ENCODE measurements at places on chromosomes 7 and 10.

- no peak for DNase-seq
These were observed 22.0 kb upstream of the EEPD1 start for GRCh38 chr7:36131026-36131425.

DNA sequence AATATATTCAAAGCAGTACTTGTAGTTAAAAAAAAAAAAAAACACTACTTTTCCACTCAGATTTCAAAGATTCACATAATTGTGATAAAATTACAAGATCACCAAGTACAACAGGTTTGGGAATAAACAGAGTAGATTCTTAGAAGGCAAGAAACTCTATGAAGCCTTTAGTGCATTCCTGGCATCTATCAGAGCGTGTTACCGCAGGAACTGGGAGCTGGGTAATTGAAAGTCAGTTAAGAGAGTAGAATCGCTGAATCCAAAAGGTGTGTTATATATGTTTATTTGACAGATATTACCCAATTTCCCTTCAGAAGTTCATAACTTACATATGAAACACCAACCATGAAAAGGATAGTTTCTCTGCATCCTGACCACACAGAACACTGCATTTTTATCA, 159.2 kb upstream of the PLXNA4 start:
- no peak for DNase-seq

GRCh38 chr7:117698018-117698417, 175.2 kb downstream of the CTTNBP2 start:
- DNase-seq = no peak

DNA sequence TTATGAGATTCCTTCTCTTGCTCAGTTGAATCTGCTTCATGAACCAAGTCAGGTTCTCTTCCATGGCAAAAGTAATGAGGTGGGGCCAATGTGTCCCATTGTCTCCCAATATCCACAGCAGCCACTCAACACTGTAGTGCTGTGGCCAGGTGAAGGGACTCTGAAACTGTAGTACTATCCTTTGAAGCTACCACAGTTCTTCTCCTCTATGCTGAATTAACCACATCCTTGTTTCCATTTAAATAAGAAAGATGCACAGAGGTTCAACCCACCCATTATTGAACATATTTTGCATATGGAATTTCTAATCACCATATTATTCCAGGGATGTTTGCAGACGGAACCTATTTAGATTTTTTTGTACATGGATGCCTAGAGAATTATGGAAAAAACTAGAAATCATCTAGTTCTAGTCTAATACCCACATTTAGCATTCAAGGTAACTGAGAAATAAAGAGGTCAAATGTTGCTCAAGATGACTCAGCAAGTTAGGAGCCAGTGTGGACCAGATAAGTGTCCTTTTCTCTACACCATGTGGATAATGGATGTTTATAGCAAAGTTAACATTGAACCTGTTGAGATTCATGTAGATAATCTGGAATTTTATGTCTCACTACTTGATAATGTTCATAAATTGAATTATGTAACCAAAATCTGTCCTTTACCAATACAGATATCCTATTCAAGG, 64.5 kb downstream of the LRRTM3 start:
- DNase-seq = no peak

GRCh38 chr7:69622960-69623359, 24.7 kb downstream of the AUTS2 start:
- no peak for DNase-seq

- DNase-seq = no peak
These were observed 8.6 kb downstream of the SLC13A1 start for GRCh38 chr7:123191132-123191531.

GRCh38 chr10:79399223-79399831, 46.1 kb downstream of the ZCCHC24 start:
- DNase-seq = no peak

- no peak for DNase-seq
These were observed 54.8 kb downstream of the DGKI start for GRCh38 chr7:137791930-137792329.

DNA sequence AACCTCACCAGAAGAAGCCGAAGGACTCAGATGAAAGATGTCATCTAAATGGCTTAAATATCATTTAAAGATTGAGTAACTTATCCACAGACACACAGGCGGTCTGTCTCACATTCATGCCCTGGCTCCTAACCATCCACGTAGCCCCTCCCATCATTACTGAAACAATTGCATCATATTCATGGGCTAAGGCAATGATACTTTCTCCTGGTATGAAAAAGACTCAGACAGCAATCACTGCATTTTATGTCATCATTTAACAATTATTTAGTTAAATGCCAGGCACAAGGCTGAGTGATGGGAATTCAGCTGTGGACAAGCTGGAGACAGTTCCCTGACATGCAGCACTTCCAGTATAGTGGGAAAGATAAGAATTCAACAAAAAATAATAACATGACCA, 11.2 kb upstream of the TECTB start:
- DNase-seq = no peak

DNA sequence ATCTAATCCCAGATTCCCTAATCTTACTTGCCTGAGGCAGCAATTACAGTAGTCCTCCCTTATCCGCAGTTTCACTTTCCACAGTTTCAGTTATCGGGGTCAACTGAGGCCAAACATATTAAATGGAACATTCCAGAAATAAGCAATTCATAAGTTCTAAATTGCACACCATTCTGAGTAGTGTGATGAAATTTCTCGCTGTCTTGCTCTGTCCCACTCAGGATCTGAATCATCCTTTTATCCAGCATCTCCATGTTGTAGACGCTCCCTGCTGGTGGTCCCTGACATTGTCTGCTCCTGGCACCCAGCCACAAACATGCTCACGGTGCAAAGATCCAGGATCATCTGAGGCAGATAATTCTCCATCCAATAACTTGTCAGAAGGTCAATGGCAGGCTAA, 128.7 kb upstream of the CXCL12 start:
- no peak for DNase-seq

DNA sequence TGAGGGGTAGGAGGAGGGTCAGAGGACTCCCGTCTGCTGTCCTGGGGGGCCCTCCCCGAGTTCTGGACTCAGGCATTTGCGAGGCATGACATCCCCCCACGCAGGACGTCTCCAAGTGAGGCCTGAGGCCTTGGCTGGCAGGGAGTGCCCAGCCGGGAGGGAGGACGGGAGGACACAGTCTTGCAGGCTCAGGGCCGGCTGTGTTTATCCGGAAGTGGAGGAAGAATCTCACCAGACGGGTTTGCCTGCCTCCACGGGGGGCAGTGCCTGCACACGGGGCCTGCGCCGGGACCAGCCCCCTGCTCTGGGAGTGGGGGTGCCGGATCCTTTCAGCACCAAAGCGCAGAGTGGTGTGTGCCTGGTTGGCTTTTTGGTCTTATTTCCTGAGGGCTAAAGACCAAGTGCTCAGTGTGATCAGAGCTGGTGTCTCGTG, 10.9 kb downstream of the PWWP2B start:
- DNase-seq = no peak

DNA sequence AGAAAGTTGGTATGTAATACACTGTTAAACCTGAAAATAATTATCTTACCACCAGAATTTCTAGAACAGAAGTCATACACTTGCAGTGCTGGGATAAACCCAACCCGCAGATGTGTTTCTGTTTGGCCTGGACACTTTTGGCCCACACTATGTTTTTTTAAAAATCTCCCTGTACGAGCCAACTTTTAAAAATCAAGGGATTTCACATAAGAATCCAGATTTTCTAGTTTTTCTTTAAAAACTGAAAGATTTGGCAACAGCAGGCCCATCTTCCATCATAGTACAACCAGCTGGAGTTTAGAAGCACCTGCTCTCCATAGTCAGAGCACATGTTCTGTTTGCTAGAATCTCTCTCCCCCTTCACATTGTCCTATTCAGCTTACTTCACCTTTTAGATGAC, 74.0 kb downstream of the TLL2 start:
- no peak for DNase-seq

DNA sequence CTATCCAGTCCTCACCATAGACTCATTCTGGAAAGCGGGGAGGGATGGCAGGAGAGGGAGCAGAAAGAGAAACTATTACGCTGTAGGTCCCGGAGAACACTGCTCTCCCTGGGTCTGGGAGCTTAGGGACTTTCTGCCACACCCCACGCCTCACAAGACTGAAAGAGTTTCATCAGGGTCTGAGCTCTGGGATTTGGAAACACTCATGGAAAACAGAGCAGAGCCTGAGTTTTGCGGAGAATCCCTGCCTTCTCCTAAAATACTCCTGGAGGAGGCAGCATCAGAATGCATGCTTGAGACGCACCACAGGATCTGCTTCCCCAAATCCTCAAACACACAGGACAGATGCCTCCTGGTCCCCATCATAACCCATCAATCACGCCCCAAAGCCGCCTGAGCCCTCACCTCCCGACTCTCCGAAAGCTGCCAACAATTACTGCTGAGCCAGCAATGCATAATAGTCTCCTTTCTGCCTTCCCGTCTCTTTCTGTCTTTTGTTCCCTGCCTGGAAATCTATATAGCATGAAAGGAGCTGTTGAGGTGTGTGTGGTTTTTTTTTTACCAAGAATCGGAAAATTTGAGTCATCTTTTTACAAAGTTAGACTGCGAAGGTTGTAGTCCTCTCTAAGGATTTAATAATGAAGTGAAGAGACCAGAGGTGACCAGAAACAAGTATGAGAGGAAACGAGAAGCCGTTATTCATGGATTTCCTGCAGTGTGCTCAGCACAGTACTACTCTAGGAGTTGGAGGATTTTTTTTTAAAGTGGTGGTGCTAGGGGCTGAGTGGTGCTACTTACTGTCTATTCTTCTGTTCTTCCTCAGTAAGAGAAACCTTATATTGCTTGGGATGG, 37.7 kb downstream of the ASB13 start:
- peak; percentile 64 for DNase-seq

- DNase-seq = no peak
These were observed 3.6 kb downstream of the SRI start for GRCh38 chr7:88216276-88216675.

GRCh38 chr7:155893664-155894063, 81.4 kb upstream of the SHH start:
- DNase-seq = no peak

- DNase-seq = no peak
These were observed 718 bp upstream of the BPGM start for GRCh38 chr7:134645935-134646334.

DNA sequence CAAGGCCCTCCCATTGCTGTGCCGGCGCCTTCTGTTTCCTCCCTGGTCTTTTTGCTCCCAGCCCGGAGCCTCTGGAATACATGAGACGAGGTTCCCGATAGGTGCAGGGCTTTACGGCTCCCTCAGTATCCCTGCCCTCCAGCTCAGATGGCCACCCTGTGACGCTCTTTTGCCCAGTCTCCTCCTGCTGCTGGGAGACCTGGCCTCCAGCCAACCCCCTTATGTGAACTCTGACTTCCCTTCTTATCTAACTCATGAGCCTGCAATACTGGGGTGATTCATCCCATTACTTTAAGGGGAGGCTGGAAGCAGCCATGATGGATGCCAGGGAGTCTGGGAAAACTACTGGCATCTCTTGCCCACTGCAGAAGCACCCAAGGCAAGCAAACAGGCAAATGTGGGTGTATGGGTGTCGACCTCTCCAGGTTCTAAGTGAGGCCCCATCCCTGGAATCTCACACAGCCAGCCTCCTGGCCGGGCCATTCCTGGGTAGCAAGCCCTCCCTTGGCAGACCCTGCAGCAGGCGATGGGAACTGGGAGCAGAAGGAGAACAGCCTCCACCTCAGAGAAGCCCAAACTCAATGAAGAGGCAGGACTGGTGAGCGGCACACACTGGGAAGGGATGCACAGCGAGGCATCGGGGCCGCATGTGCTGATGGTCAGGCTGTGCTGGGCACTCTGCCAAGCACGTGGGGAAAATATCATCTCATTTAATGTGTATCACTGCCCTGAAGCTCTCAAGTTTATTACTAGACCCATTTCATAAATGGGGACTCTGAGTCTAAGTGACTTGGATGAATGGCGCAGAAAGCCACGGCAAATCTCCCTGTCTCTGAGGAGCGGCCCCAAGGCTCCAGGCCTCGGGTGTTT, 97.5 kb downstream of the FAM53B start:
- DNase-seq = no peak

- no peak for DNase-seq
These were observed 49.3 kb downstream of the CFAP46 start for GRCh38 chr10:132893090-132893489.

DNA sequence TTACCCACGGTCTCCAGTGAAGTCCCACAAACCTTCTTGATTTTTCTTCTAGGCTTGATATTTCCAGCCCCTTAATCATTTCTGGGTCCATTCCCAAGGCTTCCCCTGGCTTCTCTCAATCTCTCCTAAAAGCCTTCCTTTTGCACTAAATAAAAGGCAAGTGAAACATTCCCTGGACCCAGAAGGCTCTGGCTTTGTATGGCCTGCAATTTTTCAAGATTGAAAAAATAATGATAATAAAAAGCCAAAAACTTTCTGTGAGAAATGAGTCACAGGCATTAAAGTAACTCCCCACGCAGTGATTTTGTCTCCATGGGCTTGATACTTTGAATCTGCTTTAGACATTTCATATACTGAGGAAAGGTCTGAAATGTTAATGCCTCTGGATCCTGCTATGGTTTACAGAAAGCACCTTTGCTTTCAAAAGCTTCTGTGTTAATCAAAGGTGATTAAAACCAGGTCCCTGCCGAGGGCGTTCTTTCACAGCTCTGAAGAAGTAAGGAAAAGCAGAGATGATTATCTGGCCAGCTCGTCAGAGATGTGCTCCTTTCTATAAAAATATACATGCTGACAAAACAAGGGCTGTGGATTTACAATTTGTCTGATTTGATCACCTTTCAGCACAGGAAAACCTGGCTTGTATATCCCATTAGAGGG, 118.9 kb upstream of the TMEM72 start:
- DNase-seq = no peak

- no peak for DNase-seq
These were observed 14.2 kb downstream of the DNAJC9 start for GRCh38 chr10:73232887-73233286.

GRCh38 chr7:23238983-23239652, 7.5 kb upstream of the GPNMB start:
- no peak for DNase-seq

DNA sequence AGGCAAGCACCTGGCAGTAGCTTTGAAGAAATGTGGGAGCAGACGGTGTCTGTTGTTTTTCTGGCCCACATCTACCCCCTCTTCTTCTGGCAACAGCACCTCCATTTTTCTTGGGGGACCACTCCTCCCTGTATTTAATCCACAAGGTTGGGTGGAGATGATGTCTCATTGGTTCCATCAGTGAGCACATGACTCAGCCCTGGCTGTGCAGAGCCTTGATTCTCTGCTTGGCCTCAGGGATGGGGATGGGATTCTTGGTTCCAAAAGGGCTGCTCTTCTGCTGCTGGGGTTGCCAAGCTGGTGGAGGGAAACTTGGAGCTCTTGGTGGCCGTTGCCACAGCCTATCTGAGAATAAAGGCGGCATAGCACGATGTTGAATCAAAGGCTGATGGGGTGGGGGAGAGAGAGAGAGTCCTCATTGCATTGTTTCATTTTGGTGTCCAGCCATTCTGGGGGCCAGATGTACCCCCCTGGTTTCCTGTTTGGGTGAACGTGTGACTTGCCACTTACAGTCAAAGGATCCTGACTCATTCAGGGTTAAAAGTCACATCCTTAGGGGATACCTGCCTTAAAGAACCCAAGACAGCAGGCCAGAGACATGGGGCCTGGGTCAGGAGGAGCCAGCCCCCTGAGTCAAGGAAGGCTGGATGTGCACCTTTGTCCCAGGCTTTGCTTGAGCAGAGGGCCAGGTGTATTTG, 25.9 kb downstream of the GRK5 start:
- no peak for DNase-seq

- DNase-seq = no peak
These were observed 97.6 kb downstream of the LYZL2 start for GRCh38 chr10:30531751-30532530.

All from GM13976 (cell line).